Mucosa of gallbladder (tissue), 1 donor: ENCODE measurements at places on chromosomes 4 and X. TPM values are rescaled to one million over a fixed set of nuclear protein-coding genes. Genes with fewer than 3 reads are reported as not detected.

PRKG2 gene
- total RNA-seq, result 0.58 TPM

COL4A5 gene
- 98.8 TPM for total RNA-seq

CLDN22 gene
- not detected for total RNA-seq

CLIC2 gene
- total RNA-seq, result 8.2 TPM

NXF2B gene
- not detected for total RNA-seq

RIBC1 gene
- total RNA-seq, result 2.6 TPM

TCEAL6 gene
- not detected for total RNA-seq

NR3C2 gene
- 29.4 TPM for total RNA-seq

RNF128 gene
- total RNA-seq, result 144 TPM

RHOXF2 gene
- total RNA-seq, result not detected

CYBB gene
- total RNA-seq, result 41.8 TPM
